ENCODE measurements at places on chromosomes 2 and 18.

GRCh38 chr18:8726281-8726680 is 20.9 kb downstream of the MTCL1 start:
- DNase-seq, result no peak

GRCh38 chr2:39772086-39772811 is 6.8 kb downstream of the THUMPD2 start:
- DNase-seq, result no peak

DNA sequence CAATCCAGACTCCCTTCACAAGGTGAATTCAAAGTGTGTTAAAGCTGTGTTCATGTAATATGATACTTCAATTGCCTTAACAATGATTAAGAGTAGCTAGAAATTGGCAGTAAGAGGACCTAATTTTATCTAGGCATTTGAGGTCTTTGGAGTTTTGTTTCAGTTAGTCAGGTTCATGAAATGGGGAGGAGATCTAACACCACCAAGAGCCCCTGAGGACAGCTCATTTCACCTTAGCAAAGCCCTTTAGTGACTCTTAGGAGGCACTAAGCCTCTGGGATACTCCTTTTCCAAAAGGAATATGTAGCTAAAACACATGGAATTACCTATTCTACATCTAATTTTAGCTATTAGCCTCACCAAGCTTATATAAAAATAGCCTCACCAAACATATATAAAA is 716.5 kb upstream of the RAB6C start:
- DNase-seq, result no peak

GRCh38 chr2:231413456-231413855 is 17.9 kb downstream of the B3GNT7 start:
- no peak for DNase-seq

DNA sequence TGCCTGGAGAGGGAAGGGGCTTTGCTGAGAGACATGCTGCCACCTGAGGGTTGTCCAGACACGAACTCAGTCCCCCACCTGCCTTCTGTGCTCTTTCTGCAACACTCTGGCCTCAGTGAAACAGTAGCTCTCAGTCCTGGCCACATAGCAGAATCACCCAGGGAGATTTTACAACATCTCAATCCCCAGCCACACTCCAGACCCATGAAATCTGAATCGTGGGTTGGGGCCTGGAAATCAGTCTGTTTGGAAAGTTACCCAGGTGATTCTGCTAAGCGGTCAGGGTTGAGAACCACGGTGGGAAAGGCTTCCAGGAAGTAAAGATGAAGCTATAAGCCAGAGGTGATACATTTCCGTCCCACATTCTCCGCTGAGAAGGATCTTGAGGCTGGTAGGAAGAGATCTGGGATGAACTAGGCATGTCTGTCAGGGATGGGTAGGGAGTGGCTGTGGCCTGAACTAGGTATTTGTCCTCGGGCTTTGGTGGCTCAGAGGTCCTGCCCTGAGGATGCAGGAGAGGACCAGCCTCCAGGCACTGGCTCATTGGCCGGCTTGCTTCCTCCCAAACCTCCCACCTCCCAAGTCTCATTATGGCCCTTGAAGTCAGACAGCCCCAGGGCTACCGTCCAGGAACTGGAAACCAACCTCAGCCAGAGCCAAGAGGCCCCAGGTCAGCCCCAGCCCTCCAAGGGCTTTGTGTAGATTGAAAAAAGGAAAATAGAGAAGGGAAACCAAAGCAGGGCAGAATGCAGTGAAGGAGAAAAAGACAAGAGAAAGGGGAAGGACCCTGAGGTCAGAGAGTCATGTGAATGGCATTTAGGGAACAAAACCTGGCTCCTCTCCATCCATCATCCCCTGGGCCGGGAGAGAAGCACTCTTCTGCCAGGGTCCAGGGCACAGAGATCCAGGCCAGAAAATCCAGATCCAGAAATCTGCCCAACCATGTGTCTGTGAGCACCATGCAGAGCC is 119.6 kb downstream of the ZFP36L2 start:
- no peak for DNase-seq

DNA sequence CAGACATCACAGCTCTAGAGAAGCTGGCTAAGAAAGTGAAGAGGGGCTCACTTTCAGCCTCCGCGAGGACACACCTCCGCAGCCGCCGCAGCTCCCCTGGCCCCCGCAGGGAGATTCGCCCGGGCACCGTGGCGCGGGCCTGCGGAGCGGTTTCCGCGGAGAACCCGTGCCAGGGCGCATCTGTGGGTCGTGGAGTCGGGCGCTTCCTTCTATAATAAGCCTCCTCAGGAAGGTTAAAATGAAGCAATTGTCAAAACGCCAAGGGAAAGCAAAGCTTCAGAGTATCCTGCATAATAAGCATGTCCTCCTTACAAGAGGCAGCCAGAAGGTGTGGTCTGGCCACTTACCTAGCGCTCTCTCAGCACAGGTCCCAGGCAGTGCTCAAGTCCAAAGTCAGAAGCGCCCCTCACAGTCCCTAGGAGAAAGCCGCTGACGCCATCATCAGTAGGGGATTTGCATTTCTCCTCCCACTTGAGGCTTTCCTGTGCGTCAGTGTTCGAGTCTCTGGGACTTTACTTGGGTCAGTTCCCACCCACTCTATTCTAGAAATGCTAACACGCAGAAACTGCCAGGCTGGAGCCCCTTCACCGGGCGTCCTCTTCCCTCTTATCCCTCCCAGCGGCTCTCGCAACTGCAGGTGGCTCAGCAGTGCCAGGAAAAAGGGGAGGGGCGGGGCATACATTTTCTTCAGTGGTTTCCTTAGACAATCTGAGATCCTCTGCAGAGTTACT is at the start of gene STAT4:
STAT4 (minus strand) TSS at position 395 of the 731 bp plus-strand sequence. CDS start 2,791 bp downstream, outside the sequence.
- DNase-seq, result no peak

DNA sequence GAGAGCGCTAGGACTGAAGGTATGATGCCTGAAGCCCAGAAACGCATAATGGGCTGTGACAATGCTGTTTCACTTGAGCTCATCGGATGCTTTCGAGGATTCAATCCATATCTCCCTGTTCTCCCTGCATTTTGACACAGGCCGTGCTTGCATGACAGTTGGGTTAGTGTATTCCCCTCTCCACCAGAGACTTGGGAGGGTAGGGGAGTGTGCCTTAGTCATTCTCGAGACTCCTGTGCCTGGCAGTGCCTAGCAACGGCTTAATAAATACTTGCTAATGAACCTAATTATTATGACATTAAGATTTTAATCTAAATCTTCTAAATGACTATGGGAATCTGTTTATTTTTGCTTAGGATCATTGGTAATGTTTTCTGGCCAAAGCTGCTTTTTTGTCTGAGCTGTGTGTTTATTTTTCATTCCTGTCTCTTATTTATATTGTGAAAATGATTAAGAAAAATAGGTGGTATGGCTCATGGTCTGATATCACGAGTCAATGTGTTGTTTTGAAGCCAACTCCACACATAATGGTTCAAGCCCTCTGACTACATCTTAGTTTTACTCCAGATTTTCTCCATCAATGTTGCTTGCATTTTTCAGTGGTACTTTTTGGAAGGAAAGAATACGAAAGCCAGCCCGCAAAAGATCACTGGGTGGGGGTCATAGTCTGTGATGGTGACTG is 61.3 kb downstream of the NEDD4L start:
- DNase-seq, result no peak

- no peak for DNase-seq
These were observed 10.6 kb downstream of the MC5R start for GRCh38 chr18:13834496-13835015.

- DNase-seq, result no peak
These were observed 35.4 kb downstream of the BABAM2 start for GRCh38 chr2:27925766-27926472.

- no peak for DNase-seq
These were observed at the start of gene CRYBA2 for GRCh38 chr2:218993345-218994315. Gene CRYBA2 (minus strand): TSS chr2:218993422. CDS start chr2:218993176, 246 bp downstream.

- DNase-seq, result no peak
These were observed 654 bp upstream of the ASB1 start for GRCh38 chr2:238425979-238426567.

DNA sequence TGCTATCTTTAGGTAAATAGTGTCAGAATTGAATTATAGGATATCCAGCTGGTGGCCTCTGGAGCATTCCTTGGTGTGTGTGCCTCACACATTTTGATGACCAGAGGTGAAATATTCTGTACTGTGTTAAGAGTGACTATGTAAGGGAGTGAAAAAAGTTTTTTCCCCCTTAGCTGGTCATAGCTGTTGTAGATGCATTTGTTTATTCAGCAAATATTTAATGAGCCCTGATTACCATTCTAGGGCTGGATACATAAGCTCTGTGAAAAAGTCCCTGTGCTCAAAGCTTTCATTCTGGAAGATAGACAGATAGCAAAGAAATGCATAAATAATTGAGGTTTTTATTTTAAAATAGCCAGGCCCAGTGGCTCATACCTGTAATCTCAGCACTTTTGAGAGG is 10.9 kb downstream of the TTLL4 start:
- DNase-seq, result no peak

DNA sequence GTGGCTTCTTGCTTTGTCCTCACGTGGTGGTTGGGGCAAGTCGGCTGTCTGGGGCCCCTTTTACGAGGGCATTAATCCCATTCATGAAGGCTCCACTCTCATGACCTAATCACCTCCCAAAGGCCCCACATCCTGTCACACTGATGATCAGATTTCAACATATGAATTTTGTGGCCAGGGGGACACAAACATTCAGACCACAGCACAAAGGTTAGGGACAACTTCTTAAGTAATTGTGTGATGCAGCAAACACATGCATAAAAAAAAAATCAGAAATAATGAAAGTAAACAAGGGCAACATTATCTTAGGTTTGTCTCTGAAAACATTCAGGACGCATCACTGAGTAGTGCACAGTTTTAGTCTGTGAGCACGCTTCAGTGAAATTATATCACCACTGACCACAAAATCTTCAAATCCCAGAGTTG is 54.2 kb upstream of the FRZB start:
- DNase-seq, result no peak

GRCh38 chr2:156834431-156834830 is 398.3 kb downstream of the GPD2 start:
- DNase-seq, result no peak

GRCh38 chr18:74679006-74679678 is 81.5 kb downstream of the ZNF407 start:
- no peak for DNase-seq

Data from NCI-H187 treated with DMSO at 0.1 percent for 48 hours (cell line).